HCT116 (cell line): ENCODE measurements at places on chromosomes 2 and 18. TPM values are rescaled to one million over a fixed set of nuclear protein-coding genes. Genes with fewer than 3 reads are reported as not detected.

The G6PC2 gene
- not detected for total RNA-seq

The BCL11A gene
- total RNA-seq = 0.71 TPM

The LCT gene
- total RNA-seq = 0.12 TPM

The NT5DC4 gene
- 0.22 TPM for total RNA-seq

The AP1S3 gene
- total RNA-seq = 185 TPM

The CCBE1 gene
- 0.84 TPM for total RNA-seq

The DTNA gene
- 9.6 TPM for total RNA-seq

The NOTO gene
- total RNA-seq = not detected

The UGT1A8 gene
- not detected for total RNA-seq

DNA sequence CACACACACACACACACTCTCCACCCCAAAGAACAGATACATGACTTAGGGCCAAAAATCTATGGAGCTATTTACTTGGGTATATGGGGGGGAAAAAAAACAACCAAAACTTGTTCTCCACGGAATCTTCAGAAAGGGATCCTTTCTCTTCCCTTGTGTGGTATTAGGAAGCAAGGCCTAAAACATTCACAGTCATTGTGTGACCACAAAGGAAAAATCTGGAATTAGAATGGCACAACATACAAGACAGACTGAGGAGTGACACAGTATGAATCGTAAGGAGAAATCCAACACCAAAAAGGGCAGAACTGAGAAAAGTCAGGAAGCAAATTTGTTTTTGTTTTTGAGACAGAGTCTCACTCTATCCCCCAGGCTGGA lies 70.3 kb downstream of the ASXL2 start:
- DNase-seq = no peak
- H3K36me3 ChIP-seq = no peaks in the 10 kb centered on the region
- H3K27me3 ChIP-seq = no peaks in the 10 kb centered on the region
- no peak overlapping the region for H3K4me3 ChIP-seq
- H3K27ac ChIP-seq = no peak overlapping the region

- no peaks in the 10 kb centered on the region for H3K36me3 ChIP-seq
- no peaks in the 10 kb centered on the region for H3K4me1 ChIP-seq
- H3K4me3 ChIP-seq = no peak overlapping the region
Observed at GRCh38 chr2:159897081-159897480, 99.1 kb upstream of the CD302 start.

DNA sequence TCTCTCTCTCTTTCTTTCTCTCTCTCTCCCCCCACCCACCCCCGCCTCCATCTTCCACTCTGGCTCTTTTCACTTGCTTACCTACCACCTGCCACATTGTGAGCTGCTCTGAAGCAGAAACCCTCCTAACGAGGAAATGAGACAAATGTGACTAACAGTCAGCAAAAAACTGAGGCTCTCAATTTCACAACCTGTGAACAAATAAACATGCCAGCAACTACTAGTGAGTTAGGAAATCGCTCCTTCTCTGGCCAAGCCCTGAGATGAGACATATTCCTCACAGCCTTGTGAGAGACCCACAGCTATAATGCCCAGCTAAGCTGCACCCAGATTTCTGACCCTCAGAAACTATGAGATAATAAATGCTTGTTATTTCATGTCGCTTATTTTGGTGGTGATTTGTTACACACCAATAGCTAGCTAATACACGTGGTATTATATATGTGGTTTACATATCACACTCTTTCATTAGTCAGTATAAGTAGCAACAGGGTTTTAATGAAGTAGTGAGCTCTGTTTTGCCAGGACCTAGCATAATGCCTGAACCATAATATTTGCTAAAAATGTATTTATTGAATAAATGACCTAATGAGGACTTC lies 8.4 kb upstream of the ZNF521 start:
- no peaks in the 10 kb centered on the region for H3K36me3 ChIP-seq
- H3K4me1 ChIP-seq = no peaks in the 10 kb centered on the region
- H3K27me3 ChIP-seq = 0 out of 2 replicates have a peak, but pooled peaks cover 2% of the 10 kb centered on the region
- no peak for DNase-seq

DNA sequence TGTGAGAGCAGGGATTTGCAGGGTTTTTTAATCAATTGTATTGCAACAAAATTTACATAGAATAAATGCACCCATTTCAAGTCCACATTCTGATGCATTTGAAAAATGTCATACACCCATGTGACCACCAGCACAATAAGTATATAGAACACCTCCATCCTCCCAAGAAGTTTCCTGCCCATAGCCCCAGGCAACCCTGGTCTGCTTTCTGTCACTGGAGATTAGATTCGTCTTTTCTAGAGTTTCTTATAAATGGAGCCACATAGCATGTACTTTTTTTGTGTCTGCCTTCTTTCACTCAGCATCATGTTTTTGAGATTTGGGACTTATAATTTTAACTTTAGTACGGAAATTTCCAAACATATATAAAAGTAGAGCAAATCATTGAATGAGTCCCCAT lies 127.2 kb upstream of the EPAS1 start:
- no peaks in the 10 kb centered on the region for H3K27me3 ChIP-seq
- H3K4me1 ChIP-seq = peaks cover 45% of the 10 kb centered on the region
- no peak for DNase-seq
- H3K4me3 ChIP-seq = no peak overlapping the region

DNA sequence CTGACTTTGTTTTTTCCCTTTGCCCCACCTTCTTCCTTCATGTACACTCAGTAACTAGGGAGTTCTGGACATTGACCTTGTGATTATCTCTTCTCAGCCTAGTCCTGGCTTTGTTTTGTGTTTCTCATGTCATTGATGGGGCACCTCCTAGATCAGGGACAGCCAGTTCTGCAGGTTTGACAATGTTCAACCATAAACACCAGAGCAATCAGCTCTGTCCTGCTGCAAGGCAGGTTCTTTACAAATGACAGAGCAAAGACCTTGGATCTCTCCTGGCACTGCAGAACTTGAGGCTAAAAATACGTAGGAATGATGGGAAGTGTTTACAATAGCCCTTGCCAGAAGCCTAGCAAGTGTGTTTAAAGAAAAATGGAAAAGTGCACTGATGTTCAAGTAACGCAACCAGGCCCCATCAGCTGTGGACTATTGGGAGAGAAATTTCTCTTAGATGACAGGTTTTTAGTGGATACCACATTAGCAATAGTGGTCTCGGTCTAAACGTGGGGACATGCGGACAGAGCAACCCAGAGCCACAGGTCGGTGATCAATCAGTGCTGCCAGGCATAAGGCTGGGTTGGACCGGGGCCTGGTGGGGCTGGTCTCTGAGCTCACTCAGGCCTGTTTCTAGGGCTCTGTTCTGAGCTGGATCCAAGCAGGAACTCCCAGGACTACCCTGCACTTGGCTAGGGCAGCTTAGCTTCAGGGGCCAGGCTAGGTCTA lies 76.8 kb downstream of the SOWAHC start:
- H3K27ac ChIP-seq = no peak overlapping the region
- no peak overlapping the region for H3K4me3 ChIP-seq
- no peak for DNase-seq
- H3K27me3 ChIP-seq = no peaks in the 10 kb centered on the region
- peaks cover 18% of the 10 kb centered on the region for H3K4me1 ChIP-seq

DNA sequence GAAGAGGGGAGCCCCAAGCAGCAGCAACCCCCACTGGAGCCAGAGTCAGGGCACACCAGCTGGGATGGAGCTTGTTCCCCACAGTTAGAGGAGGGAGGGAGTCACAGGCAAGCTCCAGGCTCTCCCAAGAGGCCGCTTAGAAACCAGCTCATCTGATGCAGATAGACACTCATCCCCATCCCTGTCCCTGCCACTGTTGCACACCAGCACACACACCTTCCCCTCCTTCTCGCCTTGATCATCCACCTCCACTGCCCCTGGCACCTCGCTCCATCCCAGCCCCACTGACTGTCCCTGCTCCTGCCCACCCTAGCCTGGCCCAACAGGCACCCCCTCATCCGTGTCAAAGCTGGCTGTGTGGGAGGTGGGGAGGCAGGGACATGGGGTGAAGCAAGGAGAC lies 1.5 kb upstream of the RUFY4 start:
- H3K4me3 ChIP-seq = no peak overlapping the region
- DNase-seq = no peak
- peaks cover 4% of the 10 kb centered on the region; the same call in 1 of the 2 replicates for H3K4me1 ChIP-seq
- H3K36me3 ChIP-seq = no peaks in the 10 kb centered on the region

- DNase-seq = no peak
- no peak overlapping the region for H3K27ac ChIP-seq
- H3K36me3 ChIP-seq = no peaks in the 10 kb centered on the region
- H3K27me3 ChIP-seq = no peaks in the 10 kb centered on the region
- 0 out of 2 replicates have a peak, but pooled peaks cover 8% of the 10 kb centered on the region for H3K4me1 ChIP-seq
Observed at GRCh38 chr2:46229134-46230063, 67.8 kb upstream of the EPAS1 start.

GRCh38 chr2:178865146-178865936 lies 58.1 kb upstream of the TTN start:
- H3K27me3 ChIP-seq = no peaks in the 10 kb centered on the region
- H3K36me3 ChIP-seq = no peaks in the 10 kb centered on the region
- no peak for DNase-seq
- H3K4me1 ChIP-seq = no peaks in the 10 kb centered on the region
- H3K4me3 ChIP-seq = no peak overlapping the region

- no peak overlapping the region for H3K27ac ChIP-seq
- H3K4me3 ChIP-seq = no peak overlapping the region
- H3K4me1 ChIP-seq = no peaks in the 10 kb centered on the region
- no peaks in the 10 kb centered on the region for H3K27me3 ChIP-seq
Observed at GRCh38 chr18:62976227-62976626, 260.9 kb downstream of the PHLPP1 start.

GRCh38 chr18:13139885-13140450 lies 78.6 kb upstream of the LDLRAD4 start:
- DNase-seq = no peak
- no peak overlapping the region for H3K4me3 ChIP-seq
- no peaks in the 10 kb centered on the region for H3K27me3 ChIP-seq
- no peaks in the 10 kb centered on the region for H3K36me3 ChIP-seq

DNA sequence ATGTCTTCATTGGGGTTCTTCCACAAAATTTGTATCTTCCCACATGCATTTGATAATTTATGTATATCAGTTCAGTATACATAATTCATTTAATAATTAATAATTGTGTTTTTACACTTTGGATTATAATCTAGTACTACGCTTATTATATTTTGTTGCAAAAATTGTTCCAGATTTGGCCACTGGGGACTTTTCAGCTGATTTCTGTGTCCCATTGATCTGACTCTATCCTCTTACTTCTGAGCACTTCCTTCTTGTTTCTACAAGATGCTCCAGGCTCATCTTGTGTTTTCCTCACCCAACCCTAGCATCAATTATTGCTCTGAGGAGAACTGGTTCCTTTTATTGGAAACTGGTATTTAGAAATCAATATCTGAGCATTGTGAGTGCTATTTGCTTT lies 215.3 kb upstream of the CDH19 start:
- no peak for DNase-seq
- no peaks in the 10 kb centered on the region for H3K4me1 ChIP-seq
- no peak overlapping the region for H3K27ac ChIP-seq
- H3K4me3 ChIP-seq = no peak overlapping the region

DNA sequence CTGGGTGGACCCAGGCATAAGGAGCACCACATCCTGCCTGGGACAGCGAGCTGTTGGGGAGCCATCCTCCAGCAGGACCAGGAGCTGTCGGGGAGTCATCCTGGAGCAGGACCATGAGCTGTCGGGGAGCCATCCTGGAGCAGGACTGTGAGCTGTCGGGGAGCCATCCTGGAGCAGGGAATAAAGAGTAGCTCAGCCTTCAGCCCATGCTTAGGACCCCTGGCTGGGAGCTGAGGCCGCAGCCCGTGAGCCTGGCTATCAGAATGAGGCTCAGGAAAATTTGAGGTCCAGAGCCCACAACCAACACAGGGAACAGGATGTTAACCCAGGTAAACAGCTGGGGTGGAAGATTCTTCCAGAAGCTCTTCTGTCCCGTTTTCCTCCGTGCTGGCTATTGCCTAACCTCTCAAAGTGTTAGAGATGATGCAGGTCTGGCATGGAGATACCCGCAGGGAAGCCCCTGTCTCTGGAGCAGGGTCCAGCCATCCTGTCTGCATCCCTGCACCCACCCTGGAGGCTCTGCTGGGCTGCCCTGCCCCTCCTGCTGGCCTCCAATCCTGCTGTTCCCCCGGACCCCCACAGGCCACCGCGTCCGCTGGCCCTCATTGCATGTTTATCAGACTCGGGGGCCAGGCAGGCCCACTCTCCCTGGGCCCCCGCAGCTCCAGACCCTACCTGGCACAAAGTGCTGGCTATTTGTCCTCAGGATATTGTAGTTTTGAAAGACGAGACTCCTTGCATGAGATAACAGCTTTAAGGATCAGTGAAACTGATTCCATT lies 243.5 kb upstream of the MYT1L start:
- no peak overlapping the region for H3K4me3 ChIP-seq
- no peaks in the 10 kb centered on the region for H3K4me1 ChIP-seq
- H3K36me3 ChIP-seq = no peaks in the 10 kb centered on the region
- DNase-seq = no peak
- H3K27ac ChIP-seq = no peak overlapping the region

- no peak overlapping the region for H3K4me3 ChIP-seq
- no peak overlapping the region for H3K27ac ChIP-seq
- H3K4me1 ChIP-seq = no peaks in the 10 kb centered on the region
- no peaks in the 10 kb centered on the region for H3K27me3 ChIP-seq
Observed at GRCh38 chr2:173909846-173910245, 55.3 kb downstream of the SP3 start.

DNA sequence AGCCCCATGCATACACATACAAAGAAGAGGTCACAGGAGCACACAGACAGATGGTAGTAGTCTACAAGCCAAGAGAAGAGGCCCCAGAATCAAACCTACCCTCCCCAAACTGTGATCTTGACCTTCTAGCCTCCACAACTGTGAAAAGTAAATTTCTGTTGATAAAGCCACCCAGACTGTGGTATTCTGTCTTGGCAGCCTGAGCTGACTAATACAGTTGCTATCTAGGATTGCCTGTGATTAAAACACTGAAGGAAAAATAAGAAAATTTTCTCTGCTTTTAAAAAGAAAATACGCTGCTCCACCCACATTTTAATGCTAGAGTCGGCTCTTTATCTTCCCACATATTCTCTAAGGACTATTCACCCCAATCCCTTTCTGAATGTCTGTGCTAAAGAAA lies 143.7 kb upstream of the TMEM200C start:
- no peak for DNase-seq
- H3K4me3 ChIP-seq = no peak overlapping the region
- H3K27ac ChIP-seq = no peak overlapping the region

DNA sequence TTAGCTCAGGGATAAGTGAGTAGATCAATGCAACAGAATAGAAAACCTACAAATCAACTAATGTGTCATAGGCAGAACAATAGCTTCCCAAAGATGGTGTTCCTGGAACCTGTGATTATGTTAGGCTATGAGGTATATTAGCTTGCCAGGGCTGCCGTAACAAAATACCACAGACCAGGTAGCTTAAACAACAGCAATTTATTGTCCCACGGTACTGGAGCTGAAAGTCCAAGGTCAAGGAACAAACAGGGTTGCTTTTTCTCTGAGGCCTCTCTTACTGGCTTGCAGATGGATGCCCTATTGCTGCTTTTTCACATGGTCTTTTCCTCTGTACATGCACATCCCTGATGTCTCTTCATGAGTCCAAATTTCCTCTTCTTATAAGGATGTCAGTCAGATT lies 354.9 kb downstream of the TNS1 start:
- H3K27ac ChIP-seq = no peak overlapping the region
- no peaks in the 10 kb centered on the region for H3K36me3 ChIP-seq
- no peak for DNase-seq
- H3K27me3 ChIP-seq = peaks cover 13% of the 10 kb centered on the region
- H3K4me1 ChIP-seq = peaks cover 6% of the 10 kb centered on the region
